ENCODE measurements at places on chromosomes 7 and 10.

DNA sequence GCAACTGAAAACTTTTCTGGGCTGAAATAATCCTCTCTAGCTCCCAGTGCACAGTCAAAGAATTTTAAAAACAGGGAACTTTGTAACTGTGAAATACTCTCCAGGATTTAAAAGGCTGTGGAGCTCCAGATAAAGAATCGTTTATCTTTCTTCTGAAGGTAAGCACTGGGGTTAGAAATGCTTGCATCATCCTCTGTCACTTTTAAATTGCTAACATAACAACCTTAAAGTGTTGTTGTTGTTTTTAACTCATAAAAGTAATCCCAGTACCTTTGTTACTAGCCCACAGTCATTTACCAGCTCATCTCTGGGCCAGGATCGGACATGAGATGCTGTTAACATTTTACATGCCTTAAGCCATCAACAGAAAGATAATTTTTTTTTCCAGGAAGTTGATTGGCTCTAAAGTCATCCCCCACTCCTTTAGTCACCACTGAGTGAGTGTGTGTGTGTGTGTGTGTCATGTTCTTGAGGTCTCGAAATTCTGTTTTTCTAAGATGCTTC is at the start of gene SLC39A12:
Gene SLC39A12 (plus strand): TSS at position 51 of the 504 bp plus-strand sequence. CDS start 1,359 bp downstream, outside the sequence.
- DNase-seq, result peak; percentile 86

DNA sequence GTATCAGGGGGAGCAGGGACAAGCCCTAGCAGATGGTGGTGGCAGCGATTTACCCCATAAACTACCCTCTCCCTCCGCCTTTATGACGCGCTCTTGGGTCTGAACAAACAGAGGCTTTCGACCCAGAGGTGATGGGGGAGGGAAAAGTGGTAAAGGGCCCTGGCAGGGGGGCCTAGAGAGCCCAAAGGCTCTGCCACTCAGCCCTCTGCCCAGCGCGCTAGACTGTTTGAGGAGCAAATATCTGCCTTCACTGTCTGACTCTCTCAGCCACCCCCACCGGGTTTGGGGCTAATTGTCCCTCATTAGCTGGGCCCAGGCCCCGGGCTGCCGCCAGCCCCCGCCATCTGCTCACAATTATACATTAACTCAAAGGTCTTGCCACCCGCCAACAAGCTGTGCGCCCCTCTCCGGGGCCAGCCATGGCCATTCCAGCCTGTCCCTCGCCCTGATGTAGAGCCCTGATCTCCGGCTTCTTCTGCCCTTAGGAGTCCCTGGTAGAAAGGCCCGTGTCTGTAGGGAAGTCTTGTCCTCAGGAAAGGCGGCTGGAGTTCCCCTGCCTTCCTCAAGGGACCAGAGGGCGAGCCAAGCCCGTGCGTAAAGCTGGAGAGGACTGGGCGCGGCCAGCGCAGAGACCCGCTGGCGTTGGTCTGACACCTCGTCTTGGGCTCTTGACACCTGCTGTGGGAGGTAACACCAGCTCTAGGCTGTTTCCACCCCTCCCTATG is 1.9 kb upstream of the PAX4 start:
- no peak for DNase-seq

DNA sequence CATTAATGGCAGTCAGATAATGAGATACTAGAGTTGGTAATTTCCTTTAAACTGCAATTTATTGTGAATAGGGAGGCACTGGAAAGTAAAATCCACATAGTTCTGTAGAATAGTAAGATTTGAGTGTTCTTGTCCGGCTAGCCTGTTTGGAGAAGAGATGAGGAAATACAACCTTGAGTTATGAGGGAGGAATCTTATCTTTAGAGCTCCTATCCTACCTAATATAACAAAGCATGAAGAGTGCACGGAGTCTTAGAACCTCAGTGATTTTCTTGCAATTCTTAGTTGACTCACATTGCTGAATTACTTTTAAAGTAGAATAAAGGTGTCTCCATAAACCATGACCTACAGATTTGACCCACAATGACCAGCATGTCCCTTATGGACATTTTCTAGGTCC is 73.4 kb downstream of the ATAD1 start:
- DNase-seq, result no peak

DNA sequence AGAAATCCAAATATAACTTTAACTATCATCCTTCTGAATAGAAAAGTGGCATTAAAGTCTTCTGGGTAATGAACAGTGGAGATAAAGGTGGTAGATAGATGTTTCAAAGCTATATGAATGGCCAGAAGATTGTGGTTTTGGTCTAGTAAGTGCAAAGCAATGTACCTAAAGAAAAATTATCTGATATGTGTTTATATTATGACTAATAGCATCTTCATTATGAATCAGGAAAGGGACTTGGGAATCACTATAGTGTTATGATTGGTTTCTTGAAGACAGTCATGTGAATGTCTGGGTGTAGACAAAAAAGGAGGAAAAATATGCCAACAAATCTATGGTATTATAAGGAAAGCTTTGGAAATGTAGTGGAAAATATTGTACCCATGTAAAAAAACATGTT is 3.0 kb downstream of the ZNF518A start:
- DNase-seq, result peak; percentile 65

GRCh38 chr7:139183878-139184338 is 47.1 kb upstream of the UBN2 start:
- no peak for DNase-seq

- no peak for DNase-seq
These were observed 290.4 kb upstream of the KLF6 start for GRCh38 chr10:4075443-4075842.

- peak; percentile 29 for DNase-seq
These were observed 134.3 kb upstream of the ZMIZ1 start for GRCh38 chr10:78934532-78934898.

- DNase-seq, result peak; percentile 27
These were observed 28.8 kb upstream of the GPR26 start for GRCh38 chr10:123637326-123637880.

DNA sequence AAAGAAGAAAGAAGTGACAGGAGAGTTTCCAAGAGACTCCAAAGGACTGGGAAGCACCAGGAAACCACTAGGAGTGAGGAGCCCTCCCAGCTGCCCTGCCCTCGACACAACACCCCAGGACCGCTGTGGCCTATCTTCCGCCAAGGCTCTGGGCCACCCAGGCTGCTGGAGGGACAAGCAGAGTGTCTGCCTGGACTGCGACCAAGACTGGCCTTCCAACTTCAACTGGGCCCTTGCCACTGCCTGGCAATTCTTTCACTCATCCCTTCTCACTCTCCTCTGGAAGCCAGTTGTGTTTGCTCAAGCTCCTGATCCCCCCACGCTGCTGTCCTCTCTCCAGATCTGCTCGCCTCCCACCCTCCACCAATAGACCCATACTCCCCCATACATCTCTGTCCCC is 10.2 kb downstream of the KIAA1549 start:
- DNase-seq, result no peak

DNA sequence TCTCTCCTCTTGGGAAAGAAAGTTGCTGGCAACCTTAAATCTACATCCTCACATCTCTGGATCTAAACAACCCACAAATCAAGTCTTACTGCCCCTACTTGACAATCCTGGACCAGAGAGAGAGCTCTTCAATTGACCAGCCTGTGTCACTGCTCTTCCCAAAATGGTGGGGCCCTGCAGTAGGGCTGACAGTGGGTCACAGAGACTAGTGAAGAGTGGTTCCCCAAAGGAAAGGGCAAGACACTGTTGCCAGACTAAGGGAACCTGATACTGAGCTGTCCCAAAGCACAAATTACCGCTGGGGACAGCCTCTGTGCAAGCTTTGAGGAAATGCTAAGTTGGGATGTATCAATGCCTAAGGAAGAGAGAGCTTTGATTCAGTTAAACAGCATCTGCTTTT is 4.5 kb upstream of the GPRIN2 start:
- DNase-seq, result no peak

- DNase-seq, result no peak
These were observed 54.9 kb upstream of the NAMPT start for GRCh38 chr7:106339513-106340246.

- DNase-seq, result peak; percentile 2
These were observed 183.2 kb upstream of the POT1 start for GRCh38 chr7:125112850-125113249.

DNA sequence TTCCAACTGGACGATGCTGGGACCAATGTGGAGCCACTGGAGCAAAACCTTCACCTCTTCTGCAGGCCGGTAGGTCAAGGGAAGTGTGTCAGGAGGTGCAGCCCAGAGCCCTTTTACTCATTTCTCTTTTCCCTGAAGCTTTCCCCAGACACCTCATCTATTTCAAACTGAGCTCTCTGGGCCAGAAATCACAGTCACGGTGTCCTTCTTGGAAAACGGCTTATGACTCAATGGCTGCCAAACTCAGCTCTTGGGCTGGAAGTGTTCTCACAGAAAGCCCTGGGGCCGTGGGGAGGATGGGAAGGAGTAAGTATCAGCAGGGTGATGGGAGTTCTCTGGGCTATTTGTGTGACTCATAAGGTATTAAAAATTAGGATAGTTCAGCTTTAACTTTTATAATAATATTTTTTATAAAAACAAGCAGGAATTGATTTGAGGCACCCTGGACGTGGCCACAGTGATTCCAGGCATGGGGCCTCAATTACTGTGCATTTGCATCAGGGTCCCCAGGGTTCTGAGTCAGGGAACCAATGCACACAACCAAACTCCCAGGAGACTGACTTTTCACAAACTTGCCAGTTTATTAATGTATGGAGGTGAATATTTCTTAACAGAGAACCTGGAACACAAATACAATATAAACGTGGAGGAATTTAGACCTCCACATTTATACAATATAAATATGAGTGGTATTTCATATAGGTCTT is 187.4 kb upstream of the TMEM72 start:
- DNase-seq, result peak; percentile 91

GRCh38 chr7:27205325-27206280 is 5.7 kb upstream of the HOXA13 start:
- DNase-seq, result no peak

GRCh38 chr10:50552308-50552707 is 71.4 kb downstream of the SGMS1 start:
- peak; percentile 77 for DNase-seq

GRCh38 chr7:92973293-92973731 is 136.9 kb upstream of the CDK6 start:
- DNase-seq, result no peak

- DNase-seq, result no peak
These were observed 901.8 kb upstream of the ZWINT start for GRCh38 chr10:57262892-57263291.

DNA sequence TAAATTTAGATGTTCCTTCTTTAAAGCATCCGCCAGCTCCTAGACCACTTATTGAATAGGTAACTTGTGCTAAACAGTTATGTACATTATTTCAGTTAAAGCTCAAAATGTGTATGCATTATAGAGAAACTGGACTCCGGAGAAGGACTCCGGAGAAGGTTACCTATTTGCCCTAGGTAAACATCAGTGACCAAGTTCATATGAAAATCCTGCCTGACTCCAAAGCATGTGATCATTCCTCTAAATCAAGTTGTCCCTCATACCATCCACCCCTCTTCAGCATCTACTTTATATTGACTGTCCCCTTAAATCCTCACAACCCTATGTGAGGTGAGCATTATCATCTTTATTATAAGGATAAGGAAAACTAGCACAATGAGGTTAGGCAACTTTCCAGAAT is 147.5 kb downstream of the SRPK2 start:
- DNase-seq, result no peak
